ENCODE measurements at places on chromosomes 7 and 10. TPM values are rescaled to one million over a fixed set of nuclear protein-coding genes. Genes with fewer than 3 reads are reported as not detected.

Gene FAM171A1
- 22.7 TPM for total RNA-seq

Gene HHEX
- total RNA-seq, result 13.3 TPM

Gene TPST1
- 8.1 TPM for total RNA-seq

Gene LRMDA
- total RNA-seq, result 3.8 TPM

Gene PNLIPRP1
- not detected for total RNA-seq

Gene OR2A5
- total RNA-seq, result not detected

Gene AEBP1
- total RNA-seq, result not detected

Gene RRP12
- total RNA-seq, result 55.2 TPM

Gene SPDYE11
- not detected for total RNA-seq

Gene TEX36
- total RNA-seq, result not detected

Gene VIPR2
- total RNA-seq, result 0.03 TPM

Gene AIFM2
- total RNA-seq, result 34.9 TPM

Gene GDF10
- total RNA-seq, result 0.22 TPM

Gene PRPS1L1
- total RNA-seq, result not detected

Gene GNG11
- total RNA-seq, result 40.0 TPM

Gene TET1
- 0.72 TPM for total RNA-seq

Gene FEZF1
- not detected for total RNA-seq

Gene RHBDD2
- total RNA-seq, result 96.3 TPM

Gene PNLIP
- total RNA-seq, result not detected

Gene GRID2IP
- total RNA-seq, result not detected

Gene FKBP6
- total RNA-seq, result not detected

Gene STOX1
- total RNA-seq, result 0.65 TPM

Gene PON1
- 0.64 TPM for total RNA-seq

Gene BTBD16
- 1.7 TPM for total RNA-seq

Gene CARD11
- 1.5 TPM for total RNA-seq

Gene MMD2
- total RNA-seq, result not detected

Gene HOXA11
- total RNA-seq, result 0.70 TPM

Gene EZH2
- total RNA-seq, result 19.1 TPM

Gene LRIT1
- total RNA-seq, result not detected

Gene TUBAL3
- 0.19 TPM for total RNA-seq

Gene GET4
- 59.9 TPM for total RNA-seq

Gene ODAD2
- total RNA-seq, result not detected

Gene INMT
- not detected for total RNA-seq

Gene PFKP
- total RNA-seq, result 542 TPM

Gene ITPRID1
- not detected for total RNA-seq

Gene OR2A7
- not detected for total RNA-seq

Data from A549 treated with GW870086 at 1 μM for 4 hours (cell line).